ENCODE measurements at places on chromosomes 7 and 10.

- no peak for DNase-seq
These were observed 509.9 kb downstream of the PARD3 start for GRCh38 chr10:34305189-34305588.

DNA sequence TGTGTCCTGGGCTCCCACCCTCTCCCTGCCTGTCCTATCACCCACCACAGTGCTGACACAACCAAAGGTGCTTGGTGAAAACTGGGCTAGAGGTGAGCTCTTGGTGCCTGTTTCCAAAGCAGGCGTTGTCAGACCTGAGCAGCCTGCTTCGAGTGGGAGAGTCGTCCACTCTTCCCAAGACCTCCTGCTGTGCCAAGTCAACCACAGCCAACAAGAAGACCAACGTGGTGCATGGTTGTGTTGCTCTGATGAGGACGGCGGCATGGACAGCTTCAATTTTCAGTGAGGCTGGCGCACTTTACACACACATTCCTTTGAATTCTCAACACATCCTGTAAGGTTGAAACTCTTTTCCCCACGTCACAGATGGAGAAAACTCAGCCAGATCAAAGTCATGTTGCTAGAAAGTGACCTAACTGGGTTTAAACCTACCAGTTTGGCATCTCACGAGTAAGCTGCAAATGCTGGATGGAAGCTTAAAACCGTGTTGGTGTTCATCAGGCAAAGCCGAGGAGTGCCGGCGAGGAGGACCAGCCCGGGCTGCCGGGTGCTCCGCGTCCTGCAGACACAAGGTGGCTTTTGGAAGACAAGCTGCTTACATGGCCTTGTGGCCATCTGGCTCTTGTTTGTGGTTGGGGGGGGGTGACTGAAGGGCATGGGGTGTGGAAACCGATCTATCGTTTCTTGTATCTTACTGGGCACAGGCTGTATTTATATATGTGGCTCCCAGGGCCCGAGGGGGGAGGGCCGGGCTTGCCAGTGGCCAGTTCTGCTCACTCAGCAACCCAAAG, 39.3 kb downstream of the INSIG1 start:
- no peak for DNase-seq

GRCh38 chr7:45401155-45401554, 173.0 kb upstream of the ADCY1 start:
- no peak for DNase-seq

- DNase-seq, result no peak
These were observed 594.8 kb downstream of the ZWINT start for GRCh38 chr10:55766212-55766611.

GRCh38 chr7:32047801-32048200, 22.4 kb downstream of the PDE1C start:
- DNase-seq, result no peak

GRCh38 chr10:63431962-63432797, 33.6 kb downstream of the JMJD1C start:
- DNase-seq, result peak; percentile 23

DNA sequence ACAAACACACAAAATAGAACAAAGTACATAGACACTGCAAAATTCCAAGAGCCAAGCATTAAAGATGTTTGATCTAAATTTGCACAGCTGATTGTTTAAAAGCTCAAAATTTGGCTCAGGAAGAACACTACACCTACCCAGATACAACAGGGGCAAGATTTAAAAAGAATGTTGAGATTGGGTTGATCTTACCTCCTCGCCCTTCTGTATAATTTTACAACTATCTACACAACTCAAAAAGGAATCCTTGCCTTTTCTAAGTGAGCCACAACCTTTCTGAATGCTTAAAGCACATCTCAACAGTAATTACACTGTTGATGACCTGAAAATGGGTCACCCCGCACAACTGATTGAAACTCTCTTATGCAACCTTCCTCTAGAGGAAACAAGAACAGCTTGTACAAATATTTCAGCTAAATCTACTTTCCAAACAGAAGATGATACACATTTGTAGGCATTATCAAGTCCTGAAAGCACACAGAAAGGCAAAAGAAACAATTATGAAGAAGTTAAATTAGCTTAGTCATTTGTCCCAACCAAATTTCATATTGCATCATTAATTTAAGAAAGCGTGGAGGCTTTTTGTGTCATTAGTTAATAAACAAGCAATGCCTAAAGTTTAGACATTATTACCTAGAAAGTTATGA, 75.5 kb downstream of the UBE2H start:
- no peak for DNase-seq

DNA sequence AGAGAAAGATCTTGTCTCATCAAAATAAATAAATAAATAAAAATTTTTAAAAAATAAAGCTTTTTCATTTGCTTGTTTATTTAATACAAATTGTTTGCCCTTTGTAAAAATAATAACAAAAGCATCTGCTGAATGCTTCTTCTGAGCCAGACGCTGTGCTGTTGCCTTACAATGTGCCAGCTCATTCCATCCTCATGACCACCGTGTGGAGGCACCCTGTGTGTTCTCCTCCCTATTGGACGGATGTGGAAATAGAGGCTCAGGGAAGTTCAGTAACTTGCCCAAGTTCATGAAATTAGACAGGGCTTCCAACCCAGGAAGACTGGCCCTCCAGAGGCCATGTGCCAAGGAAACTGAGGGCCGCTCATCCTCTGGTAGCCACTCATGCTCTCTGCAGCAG, 120.6 kb downstream of the SH3PXD2A start:
- DNase-seq, result no peak

GRCh38 chr7:88300401-88300945, 6.2 kb downstream of the STEAP4 start:
- DNase-seq, result no peak

GRCh38 chr10:13690281-13690825, 103.6 kb downstream of the PRPF18 start:
- no peak for DNase-seq

GRCh38 chr7:45136106-45137060, 21.2 kb upstream of the RAMP3 start:
- DNase-seq, result peak; percentile 90

- no peak for DNase-seq
These were observed 89.2 kb downstream of the LYZL1 start for GRCh38 chr10:29378106-29378505.

- no peak for DNase-seq
These were observed 251.9 kb upstream of the PTER start for GRCh38 chr10:16184906-16185305.

- no peak for DNase-seq
These were observed 87.7 kb downstream of the TNS3 start for GRCh38 chr7:47493976-47494911.

DNA sequence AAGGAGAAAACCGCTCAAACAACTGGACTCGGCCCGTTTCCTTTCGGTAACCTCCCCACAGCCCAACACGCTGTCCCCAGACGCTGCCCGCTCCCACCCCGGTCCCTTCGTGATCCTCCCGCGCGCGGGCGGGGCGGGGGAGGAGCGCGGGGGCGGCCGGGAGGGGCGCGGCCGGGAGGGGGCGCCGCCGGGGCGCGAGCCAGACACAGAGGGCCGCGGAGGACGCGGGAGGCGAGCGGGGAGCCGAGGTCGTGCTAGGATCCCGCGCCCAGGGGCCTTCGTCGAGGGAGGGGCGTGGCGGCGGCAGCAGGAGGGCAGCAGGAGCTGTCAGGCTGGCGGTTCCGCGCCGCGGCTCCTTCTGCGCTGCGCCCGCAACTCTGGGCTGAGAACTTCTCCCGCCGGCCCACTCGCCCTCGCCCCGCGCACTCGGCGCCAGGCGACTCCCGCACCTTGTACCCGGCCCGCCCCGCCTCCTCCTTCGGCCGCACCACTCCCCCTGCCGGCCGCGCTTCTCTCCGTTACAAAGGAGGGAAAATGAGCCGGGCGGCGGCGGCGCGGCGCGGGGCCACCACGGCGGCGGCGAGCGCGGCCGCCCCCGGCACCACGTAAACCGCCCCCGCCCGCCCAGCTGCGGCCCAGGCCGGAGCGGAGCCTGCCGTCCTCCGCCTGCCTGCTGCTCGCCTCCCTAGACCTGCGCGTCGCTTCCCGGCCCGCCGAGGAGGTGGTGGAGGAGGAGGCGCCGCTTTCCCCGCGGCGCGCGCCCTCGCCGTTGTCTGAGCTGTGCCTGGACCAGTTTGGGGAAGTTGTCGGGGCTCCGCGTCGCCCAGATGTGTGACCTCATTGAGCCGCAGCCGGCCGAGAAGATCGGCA, at the start of gene CDK14:
Gene CDK14, plus strand, starts transcription at position 521 of the 870 bp plus-strand sequence. Its CDS starts 307 bp downstream, at position 828.
- DNase-seq, result peak; percentile 57

- DNase-seq, result no peak
These were observed 14.0 kb downstream of the ITPRIP start for GRCh38 chr10:104324221-104324686.

DNA sequence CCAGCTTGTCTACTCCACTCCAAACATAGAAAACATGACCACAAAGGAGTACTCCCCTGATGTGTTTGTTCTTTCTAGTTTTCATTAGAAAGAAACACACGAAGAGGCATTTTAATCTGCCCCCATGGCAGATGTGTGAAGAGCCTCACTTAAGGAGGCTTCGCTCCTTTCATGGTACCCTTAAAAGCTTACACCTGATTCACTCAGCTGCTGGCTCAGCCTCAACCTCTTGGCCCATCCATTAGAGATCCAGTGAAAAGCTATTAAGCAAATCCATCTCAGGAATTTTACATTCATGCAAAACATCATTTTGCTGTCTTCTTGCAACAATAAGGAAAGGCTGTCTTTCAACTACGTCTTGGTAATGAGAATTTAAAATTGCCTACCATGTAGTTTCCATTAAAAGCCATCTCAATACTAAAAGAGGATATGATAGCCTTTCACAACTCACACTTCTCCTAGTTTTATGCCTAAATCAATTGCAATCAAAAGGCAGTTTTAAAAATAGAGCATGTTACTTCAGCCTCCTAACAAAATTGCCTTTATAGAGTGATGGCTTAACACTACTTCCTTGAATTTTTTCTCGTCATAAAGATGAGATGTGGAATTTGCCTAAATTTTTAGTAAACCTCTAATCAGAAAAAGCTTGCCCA, 22.7 kb downstream of the MACC1 start:
- no peak for DNase-seq

- DNase-seq, result no peak
These were observed 110.3 kb upstream of the ARID5B start for GRCh38 chr10:61791216-61791615.

- no peak for DNase-seq
These were observed 142.6 kb downstream of the SND1 start for GRCh38 chr7:127794551-127794950.

GRCh38 chr10:129530581-129530980, 63.5 kb downstream of the MGMT start:
- DNase-seq, result no peak

DNA sequence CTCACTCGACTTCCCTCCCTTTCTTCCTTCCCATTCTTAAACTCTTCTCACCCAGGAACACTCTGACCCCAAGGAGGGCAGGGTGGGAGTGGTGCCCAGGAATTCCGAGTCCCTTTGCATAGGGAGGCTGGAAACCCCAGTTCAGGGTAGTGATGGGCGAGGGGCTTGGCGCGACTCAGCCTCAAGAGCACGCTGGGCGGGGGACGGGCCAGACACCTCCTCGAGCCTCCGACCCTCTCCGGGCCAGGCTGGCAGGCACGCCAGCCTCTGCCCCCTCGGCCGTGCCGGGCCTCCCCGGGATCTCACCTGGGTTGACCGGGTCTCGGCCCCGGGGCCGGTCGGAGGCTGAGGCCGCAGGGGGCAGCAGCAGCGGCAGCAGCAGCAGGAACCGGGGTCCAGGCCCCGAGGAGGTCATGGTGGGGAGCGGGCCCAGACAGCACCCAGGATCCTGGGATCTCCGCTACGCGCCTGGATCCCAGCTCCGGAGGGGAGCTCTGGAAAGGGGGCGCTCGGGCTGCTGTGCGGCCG, 457 bp downstream of the PLOD3 start:
- DNase-seq, result no peak

DNA sequence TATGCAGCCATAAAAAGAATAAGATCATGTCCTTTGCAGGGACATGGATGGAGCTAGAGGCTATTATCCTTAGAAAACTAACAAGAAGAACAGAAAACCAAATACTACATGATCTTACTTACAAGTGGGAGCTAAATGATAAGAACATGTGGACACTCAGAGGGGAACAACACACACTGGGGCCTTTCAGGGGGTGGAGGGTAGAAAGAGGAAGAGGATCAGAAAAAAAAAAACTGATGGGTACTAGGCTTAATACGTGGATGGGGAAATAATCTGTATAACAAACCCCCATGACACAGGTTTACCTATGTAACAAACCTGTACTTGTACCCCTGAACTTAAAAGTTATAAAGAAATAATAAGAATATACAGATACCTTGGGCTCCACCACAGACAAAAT, 514.2 kb downstream of the ARL4A start:
- DNase-seq, result no peak

DNA sequence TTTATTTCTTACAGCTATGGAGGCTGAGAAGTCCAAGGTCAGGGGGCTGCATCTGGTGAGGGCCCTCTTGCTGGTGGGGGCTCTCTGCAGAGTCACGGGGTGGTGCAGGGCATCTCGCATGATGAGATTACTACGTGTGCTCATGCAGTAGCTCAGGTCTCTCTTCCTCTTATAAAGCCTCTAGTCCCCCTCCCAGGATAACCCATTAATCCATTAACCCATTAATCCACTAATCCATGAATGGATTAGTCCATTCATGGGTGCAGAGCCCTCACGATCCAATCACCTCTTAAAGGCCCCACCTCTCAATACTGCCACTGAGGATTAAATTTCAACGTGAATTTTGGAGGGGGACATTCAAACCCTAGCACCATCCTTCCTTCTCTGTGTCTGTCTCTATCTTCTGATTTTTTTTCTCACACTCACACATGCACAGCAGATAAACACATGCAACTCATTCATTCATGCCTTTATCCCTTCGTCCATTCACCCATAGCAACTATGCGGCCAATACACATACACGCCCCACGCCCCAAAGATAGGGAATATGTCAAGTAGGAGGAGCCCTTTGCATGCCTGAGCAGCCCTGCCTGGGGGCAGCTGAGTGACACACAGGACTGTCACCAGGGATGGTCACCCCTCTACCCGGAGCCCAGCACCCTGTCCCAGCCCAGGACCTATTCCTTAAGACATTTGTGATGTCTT, 86.5 kb downstream of the C10orf105 start:
- peak; percentile 76 for DNase-seq

GRCh38 chr10:71797533-71798307, 24.4 kb upstream of the VSIR start:
- peak; percentile 94 for DNase-seq

GRCh38 chr10:101888251-101888949, 44.8 kb upstream of the KCNIP2 start:
- DNase-seq, result no peak

GRCh38 chr7:27161214-27161720, 4.1 kb downstream of the HOXA9 start:
- no peak for DNase-seq

- DNase-seq, result peak; percentile 40
These were observed 72.9 kb upstream of the LOXL4 start for GRCh38 chr10:98340940-98341310.

DNA sequence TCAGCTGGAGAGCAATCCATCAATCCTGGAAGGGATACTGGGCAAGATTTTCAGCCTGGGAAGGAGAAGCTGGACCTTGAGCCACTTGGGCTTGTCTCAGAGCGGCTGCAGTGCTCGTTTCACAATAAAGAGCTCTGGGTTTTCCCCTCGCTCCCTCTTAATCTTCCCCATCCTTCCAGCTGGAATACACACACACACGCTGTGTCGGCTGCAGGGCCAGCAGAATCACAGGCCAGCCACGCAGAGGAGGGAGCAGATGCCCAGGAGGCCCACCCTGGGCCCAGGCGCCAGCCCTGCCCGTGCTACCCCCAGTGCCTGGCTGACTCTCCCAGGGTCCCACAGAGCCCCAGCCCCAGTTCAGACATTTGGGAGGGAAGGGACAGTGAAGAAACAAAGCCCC, 255.1 kb downstream of the TNS3 start:
- no peak for DNase-seq

All from hematopoietic multipotent progenitor cell treated with erythropoietin and hydrocortisone succinate and interleukin-3 and kit ligand, for 8 days (in vitro differentiated cells).